ENCODE measurements at places on chromosomes 2 and 18.

- DNase-seq, result no peak
Observed at GRCh38 chr18:58776084-58776483, 88.6 kb upstream of the ZNF532 start.

DNA sequence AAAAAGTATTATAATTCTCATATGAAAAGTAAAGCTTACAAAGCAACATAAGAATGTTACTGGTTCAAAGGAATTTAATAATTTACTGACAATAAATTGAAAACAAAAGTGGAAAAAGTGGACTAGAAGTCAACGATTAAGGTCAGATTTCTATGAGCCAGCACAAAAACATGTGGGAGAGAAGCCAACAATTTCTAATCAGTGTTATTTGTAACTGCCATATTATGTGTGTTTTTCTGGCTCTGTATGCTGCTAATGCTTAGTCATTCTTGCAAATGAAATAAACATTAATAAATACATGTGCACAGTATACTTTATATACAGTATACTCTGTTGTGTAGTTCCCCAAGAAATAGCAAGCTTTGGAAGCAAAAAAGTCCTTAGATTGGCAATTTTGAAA, 301.3 kb upstream of the RGPD4 start:
- DNase-seq, result no peak

DNA sequence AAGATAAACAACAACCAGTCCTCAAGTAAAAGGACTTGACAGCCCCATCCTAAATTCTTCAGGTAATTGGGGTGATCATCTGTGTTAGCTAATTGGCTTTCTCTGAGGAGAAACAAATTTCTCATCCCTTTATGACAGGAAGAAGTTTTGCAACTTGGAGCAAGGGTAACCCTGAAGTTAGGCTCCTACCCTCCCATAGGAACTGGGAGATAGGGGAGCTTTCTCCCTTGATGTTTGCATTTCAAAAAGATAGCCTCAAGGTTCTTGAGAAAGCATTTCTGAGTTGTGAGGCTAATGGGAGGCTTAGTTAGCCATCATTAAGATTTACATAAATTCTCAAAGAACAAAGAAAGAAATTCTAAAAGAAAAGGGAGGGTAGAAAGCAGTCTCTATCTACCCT, 95.4 kb downstream of the MAP2 start:
- no peak for DNase-seq

DNA sequence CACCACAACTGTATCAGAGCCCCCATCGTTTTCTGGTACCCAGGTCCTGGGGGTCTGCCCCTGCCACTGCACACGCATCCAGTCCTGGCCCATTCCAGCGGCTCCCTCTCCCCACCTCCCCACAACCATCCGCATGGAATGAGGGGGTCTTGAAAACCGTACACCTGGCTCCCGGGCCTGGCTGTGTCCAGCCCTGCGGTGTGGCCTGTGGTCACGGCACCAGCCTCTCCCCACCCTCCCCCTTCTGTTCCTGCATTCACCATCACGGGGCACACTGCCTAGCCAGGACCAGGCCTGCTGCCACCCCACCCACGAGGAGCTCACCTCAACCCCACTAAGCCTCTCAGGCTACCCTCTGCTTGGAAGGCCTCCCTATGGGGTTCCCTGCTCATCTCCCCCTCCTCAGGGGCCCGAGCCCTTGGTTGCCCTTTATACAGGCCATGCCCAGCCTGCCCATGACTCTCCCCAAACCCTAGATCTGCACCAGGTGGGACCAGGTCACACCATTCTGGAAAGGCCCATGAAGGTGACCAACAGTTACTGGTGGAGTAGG, 11.4 kb downstream of the GPR35 start:
- DNase-seq, result peak; percentile 64

DNA sequence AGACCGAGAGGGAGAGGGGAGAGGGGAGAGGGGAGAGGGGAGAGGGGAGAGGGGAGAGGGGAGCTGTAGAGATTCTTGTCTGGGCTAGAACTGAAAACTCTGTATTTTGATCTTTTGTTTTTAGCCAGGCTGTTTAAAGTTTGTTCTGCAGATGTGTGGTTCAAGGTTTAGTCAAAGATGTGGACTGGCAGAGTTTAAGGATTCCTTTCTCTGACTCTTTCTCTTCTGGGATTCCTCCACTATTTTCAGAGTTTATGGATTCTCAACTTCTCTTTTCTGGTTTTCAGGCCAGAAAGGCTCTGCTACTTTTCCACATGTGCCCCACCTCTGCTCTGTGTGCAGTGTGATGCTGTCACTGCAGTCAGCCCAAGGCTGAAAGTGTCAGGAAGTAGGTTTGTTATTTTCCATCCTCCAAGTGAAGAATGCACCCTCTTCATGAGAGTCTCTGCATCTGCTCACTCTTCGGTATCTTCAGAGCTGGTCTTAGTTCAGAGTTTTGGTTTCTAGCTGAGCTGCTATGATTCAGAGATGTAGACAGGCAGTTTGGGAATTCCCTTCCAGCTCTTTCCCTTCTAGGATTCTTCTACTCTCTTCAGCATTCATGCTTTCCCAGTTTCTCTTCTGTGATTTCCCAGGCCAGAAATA, 130.9 kb upstream of the SMAD7 start:
- DNase-seq, result no peak

DNA sequence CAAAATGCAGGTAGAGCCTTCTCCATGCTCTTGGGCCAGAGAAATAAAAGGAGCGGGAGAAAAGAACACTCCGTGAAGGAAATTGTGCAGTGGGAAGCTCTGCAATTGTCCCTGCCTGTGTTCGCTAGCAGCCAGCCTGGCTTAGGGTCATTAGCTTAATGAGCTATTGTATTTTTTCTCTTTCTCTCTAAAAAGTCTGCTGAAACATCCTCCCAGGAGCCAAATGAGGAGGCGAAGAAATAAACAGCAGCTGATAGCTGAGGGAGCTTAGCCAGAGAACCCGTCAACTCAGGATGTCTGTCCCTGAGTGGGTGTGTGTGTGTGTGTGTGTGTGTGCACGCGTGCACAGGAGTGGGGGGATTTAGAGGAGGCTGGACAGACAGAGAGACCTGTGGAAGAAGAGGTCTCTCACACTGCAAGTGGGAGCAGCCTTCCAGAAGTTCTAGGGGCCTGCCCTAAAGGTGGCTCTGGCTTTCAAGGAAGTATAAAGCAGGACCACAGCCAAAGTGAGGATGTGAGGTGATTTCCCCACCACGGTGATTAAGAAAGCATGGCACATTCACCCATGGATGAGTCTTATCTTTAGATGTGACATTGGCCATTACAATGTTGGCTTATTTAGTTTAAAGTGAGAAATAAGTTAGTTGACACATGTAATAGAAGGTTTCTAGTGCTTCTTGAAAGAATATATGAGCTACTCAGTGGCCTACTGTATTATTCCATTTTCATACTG, 690.4 kb downstream of the RNF144A start:
- DNase-seq, result no peak

DNA sequence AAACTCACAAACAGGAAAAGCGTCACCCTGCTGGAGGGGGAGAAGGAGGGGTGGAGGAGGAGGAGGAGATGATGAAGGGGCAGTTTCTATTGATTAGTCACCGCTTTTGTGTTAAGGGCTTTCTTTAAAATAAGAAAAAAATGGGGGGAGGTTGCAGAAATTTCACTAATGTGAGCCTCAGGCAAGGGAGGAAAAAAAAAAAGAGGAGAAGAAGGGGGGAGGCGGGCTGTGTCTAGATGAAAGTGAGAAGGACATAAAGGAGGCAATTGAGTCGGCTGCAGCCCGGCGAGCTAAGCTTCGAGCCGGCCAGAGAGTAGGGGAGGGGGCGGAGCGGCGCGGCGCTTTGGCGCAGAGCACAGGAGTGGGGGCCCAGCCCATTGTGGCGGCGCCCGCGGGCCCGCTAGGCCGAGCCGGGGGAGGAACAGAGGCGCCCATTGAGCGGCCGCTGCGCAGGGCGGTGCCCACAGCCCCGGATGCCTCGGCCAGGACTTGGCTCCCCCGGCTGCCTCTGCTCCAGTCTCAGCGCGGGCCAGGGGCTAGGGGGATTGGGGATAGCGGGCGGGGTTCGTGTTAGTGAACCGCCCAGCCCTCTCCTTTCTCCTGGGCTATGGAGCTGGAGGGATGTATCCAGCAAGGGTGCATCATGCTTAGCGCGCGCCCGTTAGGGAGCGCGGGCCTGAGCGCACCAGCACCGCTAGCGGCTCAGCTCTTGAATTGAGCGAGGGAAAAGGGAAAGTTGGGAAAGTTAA, 7.9 kb downstream of the PAX3 start:
- DNase-seq, result no peak

DNA sequence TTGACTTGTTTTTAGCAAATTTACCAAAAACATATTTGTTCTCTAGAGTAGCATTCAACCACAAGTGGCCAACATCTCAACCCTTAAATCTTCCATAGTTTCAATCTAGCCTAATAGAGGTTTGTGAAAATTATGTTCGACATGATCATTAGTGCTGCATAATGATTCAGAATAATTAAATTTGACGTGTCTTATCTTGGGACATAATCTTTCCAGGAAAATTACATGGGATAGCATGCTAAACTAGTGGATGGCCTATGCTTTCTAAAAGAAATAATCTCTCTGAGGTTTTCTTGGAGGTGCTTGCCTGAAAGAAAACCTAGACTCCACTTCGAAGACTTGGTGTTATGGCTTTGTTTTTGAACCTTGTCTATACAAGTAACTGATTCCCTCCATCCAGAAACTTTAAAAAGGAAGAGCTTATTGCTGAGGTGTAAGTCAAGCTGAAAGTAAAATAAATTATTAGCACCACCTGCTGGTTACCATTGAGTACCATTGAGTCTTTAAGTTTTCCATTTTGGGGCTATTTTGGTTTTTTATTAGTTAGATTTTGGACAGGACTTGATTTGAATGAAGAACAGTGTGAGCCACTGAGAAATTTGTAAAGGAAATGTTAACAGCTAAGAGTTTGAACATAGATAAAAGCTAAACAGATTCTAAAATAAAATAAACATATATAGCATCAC, 32.7 kb downstream of the COX7A2L start:
- no peak for DNase-seq

- DNase-seq, result no peak
Observed at GRCh38 chr2:235864733-235865515, 303.3 kb downstream of the GBX2 start.

- no peak for DNase-seq
Observed at GRCh38 chr2:228681426-228681825, 499.9 kb upstream of the SPHKAP start.

DNA sequence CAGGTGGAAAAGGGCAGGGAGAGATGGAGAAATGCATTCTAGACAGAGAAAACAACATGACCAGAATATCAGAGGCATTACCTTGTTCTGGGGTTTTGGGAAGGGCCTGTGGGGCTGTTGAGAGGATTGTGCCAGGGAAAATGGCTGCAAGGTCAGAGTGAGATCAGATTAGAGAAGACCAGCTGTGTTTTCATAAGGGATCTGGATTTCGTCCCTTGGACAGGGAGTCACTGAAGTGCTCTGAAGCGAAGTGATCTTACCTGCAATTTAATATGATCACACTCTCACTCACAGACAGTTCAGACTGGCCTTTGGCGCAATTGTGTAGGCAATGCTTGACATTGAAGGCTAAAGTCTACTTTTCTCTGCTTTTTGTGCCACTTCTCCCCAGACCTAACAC, 20.3 kb upstream of the REG3G start:
- no peak for DNase-seq

DNA sequence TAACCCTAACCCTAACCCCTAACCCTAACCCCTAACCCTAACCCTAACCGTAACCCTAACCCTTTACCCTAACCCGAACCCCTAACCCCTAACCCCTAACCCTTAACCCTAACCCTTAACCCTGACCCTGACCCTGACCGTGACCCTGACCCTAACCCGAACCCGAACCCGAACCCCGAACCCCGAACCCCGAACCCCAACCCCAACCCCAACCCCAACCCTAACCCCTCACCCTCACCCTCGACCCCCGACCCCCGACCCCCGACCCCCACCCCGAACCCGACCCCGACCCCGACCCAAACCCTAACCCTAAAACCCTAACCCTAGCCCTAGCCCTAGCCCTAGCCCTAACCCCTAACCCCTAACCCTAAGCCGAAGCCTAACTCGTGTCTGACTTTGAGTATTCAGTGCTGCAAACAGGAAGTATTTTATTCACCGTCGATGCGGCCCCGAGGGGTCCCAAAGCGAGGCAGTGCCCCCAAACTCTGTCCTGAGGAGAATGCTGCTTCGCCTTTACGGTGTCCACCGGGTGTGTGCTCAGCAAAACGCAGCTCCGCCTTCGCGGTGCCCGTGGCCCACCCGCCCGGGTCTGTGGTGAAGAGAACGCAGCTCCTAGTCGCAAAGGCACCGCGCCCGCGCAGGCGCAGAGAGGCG, 36.0 kb downstream of the FAM110C start:
- no peak for DNase-seq

GRCh38 chr2:195657634-195658540, 861 bp downstream of the SLC39A10 start:
- DNase-seq, result no peak

GRCh38 chr2:221676566-221677172, 104.6 kb upstream of the EPHA4 start:
- no peak for DNase-seq

DNA sequence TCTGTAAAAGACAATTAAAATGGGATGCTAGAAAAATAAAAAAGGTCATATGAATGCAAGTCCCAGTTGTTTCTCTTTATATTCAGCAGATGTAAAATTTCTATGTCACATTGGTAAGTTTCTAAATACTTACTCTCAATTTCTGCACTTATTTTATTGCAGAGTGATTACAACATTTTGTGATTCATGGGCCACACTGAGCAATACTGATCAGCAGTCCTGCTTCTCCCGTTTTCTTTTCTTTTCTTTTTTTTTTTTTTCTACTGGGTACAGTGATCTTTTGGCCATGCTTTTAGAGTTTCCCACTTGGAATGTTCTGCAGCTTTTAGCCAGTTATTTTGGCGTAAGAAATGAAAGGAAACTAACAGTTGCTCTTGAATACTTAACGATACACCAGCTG, 38.8 kb downstream of the LIMS1 start:
- DNase-seq, result no peak

GRCh38 chr2:164976301-164976700, 21.0 kb upstream of the SLC38A11 start:
- DNase-seq, result no peak

DNA sequence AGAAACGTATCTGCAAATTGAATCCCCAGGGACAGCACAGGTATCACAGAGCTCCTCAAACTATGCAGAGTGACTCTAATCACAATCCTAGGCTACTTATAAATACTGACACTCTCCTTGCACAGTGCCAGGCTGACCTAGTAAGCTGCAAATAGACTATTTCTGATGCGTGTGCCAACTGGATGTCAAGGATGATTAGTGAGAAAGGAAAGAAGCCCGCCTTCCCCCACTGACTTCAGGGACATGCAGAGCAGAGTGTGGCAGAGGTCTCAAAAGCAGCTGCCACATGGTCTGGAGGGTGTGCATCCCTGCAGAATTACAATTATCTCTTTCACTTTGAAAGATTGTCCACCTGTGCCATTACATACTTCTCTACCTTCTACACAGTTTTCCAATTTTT, 235.6 kb downstream of the CPS1 start:
- DNase-seq, result no peak

- no peak for DNase-seq
Observed at GRCh38 chr18:26206488-26206887, 19.8 kb upstream of the TAF4B start.

DNA sequence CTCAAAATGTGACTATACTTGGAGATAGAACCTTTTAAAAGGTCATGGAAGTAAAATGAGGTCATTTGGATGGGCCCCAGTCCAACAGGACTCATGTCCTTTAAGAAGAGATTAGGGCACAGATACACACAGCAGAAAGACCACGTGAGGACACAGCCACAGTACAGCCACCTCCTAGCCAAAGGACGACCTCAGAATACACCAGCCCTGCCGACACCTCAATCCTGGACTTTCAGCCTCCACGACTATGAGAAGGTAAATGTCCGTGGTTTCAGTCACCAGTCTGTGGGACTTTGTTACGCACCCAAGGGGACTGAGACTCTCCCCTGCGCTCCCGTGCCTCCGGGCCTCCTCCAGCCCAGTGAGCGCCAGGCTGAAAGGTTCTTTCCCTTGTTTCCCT, 30.2 kb upstream of the HPCAL1 start:
- DNase-seq, result no peak
